Effector CD4-positive, alpha-beta T cell (primary cell): ENCODE measurements at places on chromosomes 2 and 18.
A peak's percentile ranks its signal among the peaks of the same experiment; 100 is the strongest.

- no peak for DNase-seq
These were observed 75.3 kb downstream of the COMMD1 start for GRCh38 chr2:61980758-61981157.

- no peak for DNase-seq
These were observed 538.0 kb downstream of the TMX3 start for GRCh38 chr18:68176901-68177300.

DNA sequence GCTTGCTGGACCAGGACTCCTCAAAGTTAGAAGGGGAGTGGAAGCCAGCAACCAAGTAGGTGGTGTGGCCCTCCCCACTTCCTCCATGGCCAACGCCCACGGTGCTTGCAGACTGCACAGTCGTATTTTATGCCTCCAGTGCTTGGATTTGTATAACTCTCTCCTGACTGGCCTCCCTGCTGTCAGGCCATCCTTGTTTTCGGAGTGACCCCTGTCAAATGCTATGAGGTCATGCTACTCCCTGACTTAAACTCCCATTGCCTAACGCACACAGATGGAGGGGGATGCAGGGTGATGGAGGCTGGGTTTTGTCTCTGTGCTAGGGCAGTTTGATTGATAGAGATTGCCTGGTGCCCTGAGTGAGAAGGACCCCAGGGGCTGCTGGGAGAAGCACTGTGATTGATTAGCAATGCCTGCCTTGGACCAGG is 36.1 kb downstream of the GLI2 start:
- DNase-seq, result no peak

GRCh38 chr18:10473132-10473531 is 18.7 kb downstream of the APCDD1 start:
- DNase-seq, result no peak

GRCh38 chr2:128690431-128690830 is 371.8 kb upstream of the HS6ST1 start:
- DNase-seq, result no peak

DNA sequence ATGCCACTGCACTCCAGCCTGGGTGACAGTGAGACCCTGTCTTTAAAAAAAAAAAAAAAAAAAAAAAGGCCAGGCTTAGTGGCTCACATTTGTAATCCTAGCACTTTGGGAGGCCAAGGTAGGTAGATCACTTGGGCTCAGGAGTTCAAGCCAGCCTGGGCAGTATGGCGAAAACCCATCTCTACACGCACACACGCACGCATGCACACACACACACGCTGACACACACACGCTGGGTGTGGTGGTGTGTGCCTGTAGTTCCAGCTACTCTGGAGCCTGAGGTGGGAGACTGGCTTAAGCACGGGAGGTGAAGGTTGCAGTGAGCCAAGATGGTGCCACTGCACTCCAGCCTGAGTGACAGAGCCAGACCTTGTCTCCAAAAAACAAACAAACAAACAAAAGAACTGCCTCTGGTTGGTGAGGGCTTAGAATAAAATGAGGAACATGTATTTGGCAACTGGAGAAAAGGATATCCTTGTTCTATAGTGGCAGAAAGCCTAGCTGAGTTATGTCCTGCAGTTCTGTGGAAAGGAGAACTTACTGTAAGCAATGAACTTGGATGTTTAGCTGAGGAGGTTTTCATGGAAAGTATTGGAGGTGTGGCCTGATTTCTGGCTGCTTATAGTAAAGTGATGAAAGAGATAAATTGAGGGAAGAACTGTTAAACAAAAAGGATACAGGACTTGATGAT is 34.0 kb downstream of the HAT1 start:
- DNase-seq, result no peak

- DNase-seq, result no peak
These were observed 437.9 kb downstream of the TXNL1 start for GRCh38 chr18:56200381-56200911.

DNA sequence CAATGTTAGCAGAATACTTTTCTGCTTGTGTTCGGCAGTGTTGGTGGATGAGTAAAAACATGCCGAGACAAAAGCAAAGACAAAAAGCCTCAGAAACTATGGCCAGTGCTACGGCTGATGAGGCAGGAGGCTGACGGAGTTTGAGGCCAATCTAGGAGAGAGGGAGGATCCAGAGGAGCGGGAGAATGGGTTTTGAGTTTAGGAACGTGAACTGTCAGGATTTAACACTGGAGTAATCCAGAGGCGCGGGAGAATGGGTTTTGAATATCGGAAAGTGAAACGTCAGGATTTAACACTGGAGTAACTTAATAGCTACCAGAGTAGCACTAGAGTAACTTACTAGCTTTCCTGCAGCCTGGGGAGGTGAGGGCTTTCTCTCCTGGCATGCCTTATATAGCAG is 37.4 kb downstream of the LYPD6B start:
- no peak for DNase-seq

GRCh38 chr2:74148457-74149246 is 940 bp upstream of the BOLA3 start:
- DNase-seq, result no peak

DNA sequence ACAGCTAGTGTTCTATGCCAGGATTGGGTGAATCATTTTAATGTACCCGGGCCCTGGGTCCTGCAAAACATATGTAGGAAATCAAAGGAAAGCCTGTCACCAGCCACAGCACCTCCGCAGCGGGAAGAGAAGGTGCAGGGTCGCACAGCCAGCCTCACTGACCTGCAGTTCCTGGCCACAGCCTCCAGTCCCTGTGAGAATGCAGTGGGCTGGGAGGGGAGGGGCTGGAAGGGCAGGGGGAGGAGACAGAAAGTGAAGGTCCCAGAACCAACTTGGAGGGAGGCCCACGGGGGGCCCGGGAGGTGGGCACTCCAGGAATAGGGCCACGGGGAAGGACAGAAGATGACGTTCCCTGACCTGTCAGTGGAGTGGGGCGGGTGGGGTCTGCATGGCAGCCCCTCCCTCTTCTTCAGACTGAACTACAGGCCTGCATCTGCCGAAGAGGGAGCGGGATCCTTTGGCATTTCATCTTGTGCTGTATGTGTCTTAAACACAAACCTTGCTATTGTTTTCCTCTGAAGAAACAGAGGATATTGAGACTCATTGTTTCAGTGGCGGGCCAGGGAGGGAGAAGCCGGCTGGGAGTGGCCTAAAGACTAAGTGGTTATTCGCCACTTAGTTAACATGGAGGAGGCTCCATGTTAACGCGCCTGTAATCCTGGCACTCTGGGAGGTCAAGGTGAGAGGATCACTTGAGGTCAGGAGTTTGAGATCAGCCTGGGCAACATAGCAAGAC is 7.5 kb downstream of the MAL start:
- no peak for DNase-seq

DNA sequence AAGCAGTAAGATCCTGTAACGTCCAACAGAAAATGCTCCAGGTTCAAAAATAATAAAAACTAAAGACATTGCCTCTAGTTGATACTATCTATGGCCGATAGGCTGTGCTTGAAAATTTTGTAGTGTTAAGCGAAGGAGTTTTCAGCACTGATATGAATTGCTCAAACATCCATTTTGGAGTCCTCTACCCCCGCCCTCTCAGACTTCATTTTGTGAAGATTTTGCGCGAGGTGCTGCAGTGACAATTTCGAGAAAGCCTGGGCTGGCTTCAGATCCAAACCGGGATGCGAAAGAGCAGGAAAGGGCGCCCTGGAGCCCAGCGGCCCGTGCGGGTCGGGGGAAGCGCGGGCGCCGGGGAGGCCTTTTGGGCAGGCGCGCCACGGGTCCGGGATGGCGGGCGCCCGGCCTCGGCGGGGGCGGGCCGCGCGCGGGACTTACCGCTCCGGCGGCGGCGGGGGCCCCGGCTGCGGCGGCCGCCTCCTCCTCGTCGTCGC is 1.8 kb downstream of the SP3 start:
- DNase-seq, result peak; percentile 54

DNA sequence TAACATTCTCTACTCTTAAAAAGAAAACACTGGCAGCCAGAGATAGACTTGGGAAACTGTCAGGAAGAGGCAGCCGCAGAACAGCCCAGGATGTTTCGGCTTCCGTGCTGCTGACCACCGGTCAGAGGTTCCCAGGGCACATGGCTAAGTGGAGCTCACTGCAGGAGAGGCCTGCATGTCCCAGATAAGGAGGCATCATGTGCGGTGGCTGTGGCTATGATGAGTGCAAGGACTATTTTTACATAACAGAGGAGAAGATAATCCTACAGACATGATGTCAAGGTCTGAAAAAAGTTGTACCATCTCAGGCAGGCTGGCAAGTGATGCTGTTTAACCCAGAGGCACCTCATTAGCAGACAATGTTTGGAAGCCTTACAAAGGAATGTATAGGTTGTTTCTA is 252.3 kb downstream of the CYRIA start:
- no peak for DNase-seq

GRCh38 chr2:38505779-38506178 is 96.9 kb downstream of the HNRNPLL start:
- no peak for DNase-seq

DNA sequence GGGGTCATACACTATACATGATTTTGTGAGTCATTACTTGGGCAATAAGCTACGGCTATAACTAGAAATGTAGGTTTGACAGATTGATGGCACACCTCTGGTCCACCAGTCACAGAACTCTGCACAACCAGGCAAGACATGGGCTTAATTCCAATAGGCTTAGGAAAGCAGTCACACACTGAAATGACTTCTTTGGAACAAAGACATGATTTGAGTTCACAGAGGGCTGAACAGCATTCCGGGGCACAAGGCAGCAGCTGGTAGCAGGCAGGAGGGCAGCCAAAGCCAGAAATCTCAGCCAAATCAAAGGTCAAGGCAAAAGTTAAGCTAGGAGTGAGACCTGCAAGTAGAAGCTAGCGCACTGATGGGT is 27.4 kb downstream of the FABP1 start:
- DNase-seq, result no peak

GRCh38 chr18:65227970-65228369 is 522.8 kb upstream of the CDH7 start:
- DNase-seq, result no peak

GRCh38 chr18:41436772-41437171 is 518.3 kb upstream of the PIK3C3 start:
- no peak for DNase-seq
